ENCODE measurements at places on chromosomes 16 and 17.

GRCh38 chr17:45284176-45285140, 22.6 kb upstream of the SPATA32 start:
- DNase-seq, result peak; percentile 38

- DNase-seq, result no peak
Measured at GRCh38 chr17:56577843-56578204, 15.7 kb upstream of the NOG start.

- DNase-seq, result peak; percentile 94
Measured at GRCh38 chr16:23826528-23827045, 9.2 kb upstream of the PRKCB start.

- no peak for DNase-seq
Measured at GRCh38 chr17:31099016-31099415, 4.2 kb downstream of the NF1 start.

- DNase-seq, result no peak
Measured at GRCh38 chr17:82440991-82441627, 9.4 kb downstream of the CYBC1 start.

DNA sequence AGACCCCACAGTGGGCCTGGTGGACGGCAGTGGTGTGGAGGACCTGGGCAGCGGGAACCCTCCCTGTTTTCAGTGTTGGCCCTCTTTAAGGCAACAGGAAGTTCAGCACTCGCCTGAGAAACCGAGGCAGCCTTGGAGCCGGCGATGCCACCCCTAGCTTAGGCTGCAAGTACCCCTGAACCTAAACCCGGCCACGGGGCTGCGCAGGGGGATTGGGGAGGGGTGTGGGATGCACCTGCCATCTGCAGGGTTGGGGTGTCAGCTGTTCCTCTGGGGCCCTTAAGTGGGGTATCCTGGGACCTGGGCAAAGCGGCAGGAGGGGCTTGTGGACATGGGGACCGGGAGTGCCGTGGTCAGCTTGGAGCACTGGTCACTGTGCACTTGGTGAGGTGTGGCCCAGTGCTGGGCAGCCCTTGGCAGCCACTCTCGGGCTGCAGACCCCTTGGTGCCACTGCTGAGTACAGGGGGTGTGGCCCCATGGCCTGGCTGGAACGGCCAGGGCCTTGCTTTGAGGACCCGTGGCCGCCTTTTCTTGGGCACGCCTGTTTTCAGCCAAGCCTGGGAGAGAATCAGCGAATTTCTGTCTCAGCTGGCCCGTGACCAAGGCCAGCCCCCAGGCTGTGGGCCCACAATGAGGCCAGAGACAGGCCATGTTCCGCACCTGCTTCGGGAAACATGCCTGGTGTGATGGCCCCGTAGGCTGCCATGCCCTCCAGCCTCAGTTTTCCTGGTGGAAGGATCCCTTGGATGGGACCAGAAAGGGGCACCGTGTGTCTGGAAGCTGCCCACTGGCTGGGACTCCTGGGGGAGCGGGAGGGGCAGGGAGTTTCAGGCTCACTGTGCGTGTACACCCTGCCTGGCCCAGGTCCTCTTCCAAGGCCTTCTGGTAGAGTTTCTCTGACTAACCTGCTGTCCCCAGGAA, 4.1 kb upstream of the SLC25A10 start:
- DNase-seq, result no peak

GRCh38 chr16:3807425-3808123, 72.9 kb downstream of the CREBBP start:
- no peak for DNase-seq

- DNase-seq, result no peak
Measured at GRCh38 chr17:66724581-66725341, 110.2 kb upstream of the CACNG5 start.

- peak; percentile 90 for DNase-seq
Measured at GRCh38 chr16:89241187-89242007, 23.9 kb downstream of the ZNF778 start.

- no peak for DNase-seq
Measured at GRCh38 chr16:79210607-79211006, 389.9 kb downstream of the MAF start.

DNA sequence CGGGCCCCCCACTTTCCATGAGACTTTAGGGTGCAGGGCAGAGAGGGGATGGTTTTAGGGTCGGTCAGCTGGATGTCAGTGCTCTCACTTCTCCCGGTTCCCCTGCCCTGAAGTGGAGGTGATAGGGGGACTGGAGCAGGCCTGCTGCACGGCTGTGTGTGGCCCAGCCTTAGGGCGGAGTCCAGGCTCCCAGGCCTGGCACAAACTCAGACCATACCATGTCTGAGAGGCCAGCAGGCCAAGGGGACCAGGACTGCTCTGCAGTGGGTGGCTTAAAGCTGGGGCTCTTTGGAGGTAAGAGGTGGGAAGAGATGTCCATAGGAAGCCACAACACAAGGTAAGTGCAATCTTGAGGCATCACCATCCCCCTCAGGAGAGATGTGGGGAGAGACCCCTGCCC, 8.3 kb downstream of the TFAP4 start:
- DNase-seq, result no peak

- no peak for DNase-seq
Measured at GRCh38 chr17:65062171-65062915, 5.8 kb upstream of the GNA13 start.

DNA sequence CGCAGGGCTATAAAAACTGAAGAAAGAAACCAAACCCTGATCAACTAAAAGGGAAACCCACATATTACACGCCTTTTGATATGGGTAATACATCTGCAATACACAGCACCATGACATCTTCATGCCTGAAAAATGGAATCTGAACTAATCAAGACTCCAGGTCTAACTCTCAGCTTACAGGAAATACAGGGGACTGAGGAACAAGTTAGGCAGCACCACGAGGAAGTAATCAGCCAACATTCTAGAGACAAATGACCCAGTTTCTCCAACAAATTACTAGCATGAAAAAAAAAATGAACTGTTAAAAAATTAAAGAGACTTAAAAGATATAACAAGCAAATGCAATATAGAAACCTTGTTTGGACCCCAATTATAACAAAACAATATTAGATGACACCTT, 9.1 kb downstream of the SLC39A11 start:
- DNase-seq, result no peak

DNA sequence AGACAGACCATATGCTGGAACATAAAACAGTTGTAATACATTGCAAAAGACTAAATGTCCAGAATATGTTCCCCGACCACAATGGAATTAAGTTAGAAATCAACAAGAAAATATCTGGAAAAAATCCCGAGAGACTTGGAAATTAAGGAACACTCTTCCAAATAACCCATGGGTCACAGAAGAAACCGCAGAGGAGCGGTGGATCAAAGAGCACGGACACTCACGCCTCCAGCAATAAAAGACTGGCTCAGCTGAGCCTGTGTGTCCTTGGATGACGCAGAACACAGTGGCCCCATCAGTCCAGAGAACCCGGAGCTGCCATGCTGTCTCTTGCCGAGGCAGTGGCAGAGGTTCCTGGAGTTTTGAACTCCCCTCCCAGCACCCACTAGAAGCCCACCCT, 30.9 kb upstream of the FOXF1 start:
- DNase-seq, result no peak

DNA sequence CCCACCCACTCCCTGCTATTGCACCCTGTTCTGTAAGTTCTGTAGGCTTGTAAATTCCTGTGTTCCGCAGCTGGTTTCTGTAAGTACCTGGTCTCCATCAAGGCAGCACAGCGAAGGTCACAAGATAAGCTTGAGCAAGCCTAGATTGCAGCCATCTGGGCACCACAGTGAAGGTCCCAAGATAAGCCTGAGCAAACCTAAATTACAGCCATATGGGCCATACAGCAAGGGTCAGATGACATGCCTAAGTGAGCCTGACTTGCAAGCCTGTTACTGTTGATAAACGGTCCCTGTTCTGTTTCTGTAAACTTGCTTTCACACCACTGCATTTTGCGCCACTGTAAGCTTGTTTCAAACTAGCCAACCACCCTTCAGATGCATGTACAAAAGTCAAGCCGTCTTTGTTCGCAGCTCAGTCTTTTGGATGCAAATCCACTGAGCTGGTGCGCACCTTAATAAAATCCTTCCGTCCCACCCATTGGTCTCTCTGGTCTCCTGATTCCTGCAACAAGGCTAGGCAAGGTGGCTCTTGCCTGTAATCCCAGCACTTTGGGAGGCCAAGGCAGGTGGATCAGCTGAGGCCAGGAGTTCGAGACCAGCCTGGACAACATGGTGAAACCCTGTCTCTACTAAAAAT, 42.6 kb upstream of the ATF7IP2 start:
- no peak for DNase-seq

DNA sequence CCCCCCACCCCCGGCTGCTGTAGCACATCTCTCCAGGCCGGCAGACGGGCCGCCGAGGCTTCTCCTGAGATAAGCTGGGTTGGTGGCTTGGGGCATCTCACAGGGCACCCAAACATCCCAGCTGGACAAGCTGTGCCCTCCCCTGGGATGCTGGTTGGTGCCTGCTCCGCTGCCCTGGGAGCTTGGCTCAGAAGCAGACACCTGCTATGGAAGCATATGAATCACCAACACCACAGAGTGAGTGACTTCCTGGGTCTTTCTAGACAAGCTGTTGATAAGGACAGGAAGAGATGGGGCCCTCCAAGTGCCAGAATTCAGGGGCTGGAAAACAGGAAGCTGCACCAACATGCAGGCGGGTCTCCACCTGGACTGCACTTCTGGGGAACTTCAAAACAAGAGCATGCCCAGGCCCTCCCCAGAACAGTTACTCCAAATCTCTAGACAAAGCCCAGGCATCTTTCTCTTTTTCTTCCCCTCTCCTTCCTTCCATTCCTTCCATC, 13.7 kb downstream of the C16orf95 start:
- no peak for DNase-seq

DNA sequence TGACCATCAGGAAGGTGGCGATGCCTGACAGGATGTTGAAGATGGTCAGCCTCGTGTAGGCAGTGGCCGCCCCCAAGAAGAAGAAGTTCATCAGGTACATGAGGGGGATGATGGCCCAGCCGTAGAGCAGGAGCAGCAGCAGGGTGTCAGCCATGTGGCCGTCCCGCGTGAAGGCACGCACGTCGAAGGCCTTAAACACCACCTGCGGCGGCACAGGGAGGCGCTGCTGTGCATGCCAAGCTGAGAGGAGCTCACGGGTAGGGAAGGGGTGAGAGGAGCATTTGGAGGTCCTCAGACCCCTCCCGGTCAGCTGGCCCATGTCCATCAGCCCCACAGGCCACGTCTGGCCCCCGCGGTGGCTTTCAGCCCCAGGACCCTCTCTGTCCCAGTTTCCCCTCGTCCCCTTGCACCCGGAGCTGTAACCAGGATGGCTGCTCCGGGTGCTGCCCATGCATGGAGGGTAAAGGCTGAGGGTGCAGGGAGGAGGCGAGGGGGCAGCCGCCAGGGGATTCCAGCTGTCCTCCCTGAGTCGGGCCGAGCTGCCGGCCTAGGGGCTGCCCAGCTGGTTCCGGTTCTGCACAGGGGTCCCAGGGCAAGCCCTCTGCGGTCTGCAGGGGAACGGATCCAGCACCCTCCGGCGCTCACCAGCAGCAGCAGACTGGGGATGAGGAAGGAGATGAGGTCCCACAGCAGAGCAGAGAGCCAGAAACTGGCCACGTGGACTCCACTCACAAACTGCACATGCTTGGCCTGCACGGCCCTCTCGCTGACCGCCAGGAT, 17.1 kb upstream of the RNPS1 start:
- DNase-seq, result no peak

GRCh38 chr17:31444026-31444425, 52.6 kb downstream of the RAB11FIP4 start:
- DNase-seq, result no peak

DNA sequence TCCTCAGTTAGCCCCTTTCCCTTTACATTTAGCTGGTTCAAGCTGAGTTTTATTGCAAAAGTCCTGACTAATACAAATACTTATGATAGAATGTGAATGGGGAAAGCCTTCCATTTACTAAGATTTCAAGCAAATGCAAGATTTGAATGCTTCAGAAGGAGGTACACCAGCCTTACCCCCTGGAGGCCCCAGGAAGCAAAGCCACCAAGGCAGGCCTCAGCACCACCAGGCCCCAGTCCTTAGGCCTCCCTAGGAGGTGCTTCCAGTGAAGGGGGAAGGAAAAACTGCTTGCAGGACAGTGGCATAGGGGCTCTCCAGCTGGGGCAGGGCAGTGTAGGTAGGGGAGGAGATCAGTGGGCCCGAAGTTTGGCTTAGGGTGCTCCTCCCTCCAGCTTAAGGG, 7.3 kb upstream of the PRPSAP2 start:
- no peak for DNase-seq

DNA sequence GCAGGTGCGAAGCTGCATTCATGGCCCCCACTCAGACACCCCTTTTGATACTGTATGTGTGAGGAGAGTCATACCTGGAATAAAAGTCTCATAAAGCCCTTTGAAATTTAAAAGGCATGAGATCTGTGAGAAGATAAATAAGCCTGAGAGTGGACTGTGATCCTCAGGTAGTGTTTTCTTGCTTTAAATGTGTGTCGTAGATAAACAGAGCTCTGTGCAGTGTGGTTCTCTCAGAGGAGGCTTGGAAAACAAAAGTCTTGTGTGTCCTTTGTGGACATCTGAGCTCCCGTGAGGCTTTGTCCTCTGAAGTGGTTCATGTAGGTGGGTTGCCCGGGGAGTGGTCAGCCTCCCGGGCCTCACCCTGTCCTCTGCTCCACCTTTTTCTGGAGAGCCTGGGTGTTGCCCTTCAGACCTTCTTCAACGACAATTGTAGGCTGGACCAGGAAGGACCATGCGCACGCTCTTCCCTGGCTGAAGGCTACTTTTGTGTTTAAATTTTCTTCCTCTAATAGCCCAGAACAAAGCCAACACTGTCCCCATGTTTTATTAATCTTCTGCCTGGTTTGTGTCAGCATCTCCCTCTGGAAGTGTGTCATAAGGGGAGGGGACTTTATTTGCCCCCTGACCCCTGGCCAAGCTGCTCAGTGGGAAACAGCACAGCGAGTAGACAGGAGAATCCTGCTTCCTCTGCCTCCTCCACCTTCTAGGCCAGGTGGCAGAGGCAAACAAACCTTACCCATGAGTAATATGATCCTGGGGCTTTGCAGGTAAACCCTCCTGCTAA, 151.2 kb downstream of the MSI2 start:
- no peak for DNase-seq

GRCh38 chr16:81626181-81626674, 152.9 kb upstream of the PLCG2 start:
- DNase-seq, result peak; percentile 66

DNA sequence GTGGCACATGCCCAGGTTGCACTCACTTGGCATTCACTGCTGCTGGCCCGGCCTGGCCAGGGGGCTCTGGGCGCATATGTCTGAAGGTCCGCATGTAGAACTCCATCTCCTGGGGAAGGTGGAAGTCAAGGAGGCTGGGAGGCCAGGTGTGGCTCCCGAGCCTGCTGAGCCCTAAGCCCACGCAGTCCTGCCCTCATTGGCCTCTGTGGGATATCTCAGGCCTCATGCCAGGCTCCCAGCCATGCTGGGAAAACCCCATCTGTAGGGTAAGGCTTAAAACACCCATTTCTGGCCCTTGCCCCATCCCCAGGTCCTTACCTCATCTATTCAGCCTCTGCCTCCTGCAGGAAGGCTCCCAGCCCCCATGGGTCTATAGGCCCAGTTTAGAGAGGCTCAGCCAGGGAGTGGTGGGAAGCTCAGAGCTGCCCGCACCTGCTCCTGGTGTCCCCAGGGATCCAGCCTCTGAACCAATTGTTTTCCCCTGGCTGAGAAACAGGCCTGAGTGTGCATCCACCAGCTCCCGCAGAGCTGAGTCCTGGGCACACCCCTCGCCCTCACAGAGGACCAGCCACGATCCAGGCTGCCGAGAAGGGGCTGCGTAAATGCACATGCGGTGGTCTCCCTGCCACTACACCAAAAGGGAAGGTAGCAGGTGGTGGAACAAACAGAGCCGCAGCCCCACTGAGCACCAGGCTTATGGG, 2.3 kb upstream of the TPPP3 start:
- no peak for DNase-seq

GRCh38 chr17:46046957-46047356, 47.9 kb downstream of the STH start:
- no peak for DNase-seq

- DNase-seq, result peak; percentile 82
Measured at GRCh38 chr17:75010683-75011400, 1.6 kb upstream of the MRPL58 start.
